ENCODE measurements at places on chromosomes 6 and 20. TPM values are rescaled to one million over a fixed set of nuclear protein-coding genes. Genes with fewer than 3 reads are reported as not detected.

TMEM170B gene
- total RNA-seq: 4.3 TPM

CASS4 gene
- total RNA-seq: not detected

PKIB gene
- total RNA-seq: 73.3 TPM

GRCh38 chr6:15299430-15300131 lies 53.7 kb downstream of the JARID2 start:
- peaks cover 22% of the 10 kb centered on the region for H3K4me1 ChIP-seq
- no peaks in the 10 kb centered on the region for H3K27me3 ChIP-seq
- no peaks in the 10 kb centered on the region for H3K36me3 ChIP-seq
- H3K4me3 ChIP-seq: no peak overlapping the region

GRCh38 chr6:42978487-42978838 lies 518 bp downstream of the PEX6 start:
- no peak for DNase-seq
- no peaks in the 10 kb centered on the region for H3K36me3 ChIP-seq
- H3K27me3 ChIP-seq: no peaks in the 10 kb centered on the region

DNA sequence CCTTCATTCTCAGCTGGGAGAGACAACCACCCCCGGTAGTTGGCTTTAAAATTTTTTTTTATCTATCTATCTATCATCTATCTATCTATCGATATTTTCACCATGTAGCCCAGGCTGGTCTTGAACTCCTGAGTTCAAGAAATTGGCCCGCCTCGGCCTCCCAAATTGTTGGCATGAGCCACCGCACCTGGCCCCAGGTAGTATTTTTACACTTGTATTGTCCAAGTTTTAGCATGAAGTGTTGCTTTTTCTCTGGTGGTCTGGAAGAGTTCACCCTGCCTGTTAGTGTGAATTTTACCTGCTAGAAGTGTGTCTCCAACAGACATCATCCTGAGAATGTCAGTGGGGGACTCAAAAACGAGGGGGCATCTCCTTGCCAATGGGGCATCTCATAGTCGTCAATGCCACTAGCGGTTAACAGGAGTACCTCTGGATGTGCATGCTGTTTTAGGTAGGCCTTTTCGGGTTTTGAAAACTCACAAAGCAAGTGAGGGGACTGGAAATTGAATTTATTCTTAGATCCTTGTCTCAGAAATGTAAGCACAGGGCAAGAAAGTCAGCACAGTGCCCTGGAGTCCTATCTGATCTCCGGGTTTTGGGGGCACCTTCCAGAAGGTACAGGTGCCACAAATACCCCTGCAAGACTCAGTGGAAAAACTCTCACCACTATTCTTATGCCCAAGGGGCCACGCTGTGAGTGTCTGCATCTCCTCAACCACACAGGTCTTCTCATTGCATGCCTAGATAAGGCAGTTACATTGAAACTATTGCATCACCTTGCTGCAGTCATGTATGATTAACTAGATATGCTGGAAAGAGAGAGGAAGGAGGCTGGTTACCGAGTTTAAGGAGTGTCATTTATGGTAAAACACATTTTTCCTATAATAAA lies 37.1 kb downstream of the TNFAIP3 start:
- no peaks in the 10 kb centered on the region for H3K27me3 ChIP-seq
- H3K4me1 ChIP-seq: no peaks in the 10 kb centered on the region
- H3K36me3 ChIP-seq: no peaks in the 10 kb centered on the region
- DNase-seq: no peak
- no peak overlapping the region for H3K27ac ChIP-seq

GRCh38 chr20:50417023-50417329 lies 93.2 kb upstream of the PTPN1 start:
- no peak for DNase-seq
- H3K27ac ChIP-seq: no peak overlapping the region
- H3K36me3 ChIP-seq: no peaks in the 10 kb centered on the region
- no peaks in the 10 kb centered on the region for H3K27me3 ChIP-seq
- no peak overlapping the region for H3K4me3 ChIP-seq

- no peaks in the 10 kb centered on the region for H3K36me3 ChIP-seq
- no peaks in the 10 kb centered on the region for H3K27me3 ChIP-seq
- peaks cover 6% of the 10 kb centered on the region for H3K4me1 ChIP-seq
- no peak overlapping the region for H3K27ac ChIP-seq
- H3K4me3 ChIP-seq: no peak overlapping the region
These were observed 114.8 kb downstream of the LRFN2 start for GRCh38 chr6:40472353-40472752.

DNA sequence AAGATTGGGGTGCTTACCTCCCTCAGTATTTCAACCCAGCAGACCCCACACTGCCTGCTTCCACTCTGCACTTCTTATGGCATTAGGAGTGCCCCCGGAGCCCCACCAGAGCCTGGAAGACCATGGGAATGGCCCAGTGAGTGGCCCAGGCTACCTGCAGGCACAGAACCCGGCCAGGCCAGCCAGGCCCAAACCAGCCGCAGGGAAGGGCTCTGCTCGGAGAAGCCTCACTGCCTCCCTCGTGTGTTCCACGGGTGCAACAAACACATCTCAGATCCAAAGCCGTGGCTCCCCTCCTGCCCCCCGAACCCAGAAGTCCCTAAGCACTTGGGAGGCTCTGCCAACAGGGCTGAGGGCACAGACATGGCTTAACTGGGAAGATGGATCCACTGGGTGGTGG lies 283.9 kb downstream of the CDH4 start:
- H3K4me1 ChIP-seq: no peaks in the 10 kb centered on the region
- H3K27me3 ChIP-seq: no peaks in the 10 kb centered on the region
- no peak for DNase-seq
- no peak overlapping the region for H3K27ac ChIP-seq

GRCh38 chr20:48015141-48015910 lies 230.0 kb upstream of the SULF2 start:
- no peaks in the 10 kb centered on the region for H3K36me3 ChIP-seq
- no peak overlapping the region for H3K4me3 ChIP-seq
- no peaks in the 10 kb centered on the region for H3K4me1 ChIP-seq
- no peak overlapping the region for H3K27ac ChIP-seq
- DNase-seq: no peak
- no peaks in the 10 kb centered on the region for H3K27me3 ChIP-seq

- H3K4me3 ChIP-seq: no peak overlapping the region
- no peaks in the 10 kb centered on the region for H3K27me3 ChIP-seq
These were observed 163.6 kb upstream of the PREP start for GRCh38 chr6:105566503-105566902.

DNA sequence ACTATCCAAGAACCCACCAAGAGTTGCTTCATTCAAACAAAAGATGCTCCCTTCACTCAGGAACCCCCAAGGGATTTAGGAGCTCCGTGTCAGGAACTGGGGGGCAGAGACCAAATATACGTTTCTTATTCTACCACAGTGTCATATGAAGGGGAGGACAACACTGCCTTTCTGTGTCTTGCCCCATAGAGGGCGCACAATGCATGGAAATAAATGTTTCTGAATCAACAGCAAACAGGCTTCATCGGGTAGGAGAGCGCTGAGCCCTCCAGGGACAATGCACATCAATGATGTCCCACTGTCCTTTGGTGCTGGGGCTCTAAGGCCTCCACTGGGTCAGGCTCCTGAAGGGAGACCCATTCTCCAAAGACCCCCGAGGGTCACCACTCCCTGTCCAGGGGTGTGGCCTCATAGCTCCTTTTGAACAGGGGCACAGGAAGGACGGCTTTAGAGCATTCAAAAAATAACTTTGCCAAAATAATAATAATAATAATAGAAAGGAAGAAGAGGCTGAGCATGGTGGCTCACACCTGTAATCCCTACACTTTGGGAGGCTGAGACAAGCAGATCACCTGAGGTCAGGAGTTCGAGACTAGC lies 31.1 kb downstream of the PLG start:
- no peak overlapping the region for H3K4me3 ChIP-seq
- no peaks in the 10 kb centered on the region for H3K4me1 ChIP-seq
- peak; percentile 48 for DNase-seq
- H3K36me3 ChIP-seq: no peaks in the 10 kb centered on the region
- H3K27me3 ChIP-seq: no peaks in the 10 kb centered on the region
- no peak overlapping the region for H3K27ac ChIP-seq

DNA sequence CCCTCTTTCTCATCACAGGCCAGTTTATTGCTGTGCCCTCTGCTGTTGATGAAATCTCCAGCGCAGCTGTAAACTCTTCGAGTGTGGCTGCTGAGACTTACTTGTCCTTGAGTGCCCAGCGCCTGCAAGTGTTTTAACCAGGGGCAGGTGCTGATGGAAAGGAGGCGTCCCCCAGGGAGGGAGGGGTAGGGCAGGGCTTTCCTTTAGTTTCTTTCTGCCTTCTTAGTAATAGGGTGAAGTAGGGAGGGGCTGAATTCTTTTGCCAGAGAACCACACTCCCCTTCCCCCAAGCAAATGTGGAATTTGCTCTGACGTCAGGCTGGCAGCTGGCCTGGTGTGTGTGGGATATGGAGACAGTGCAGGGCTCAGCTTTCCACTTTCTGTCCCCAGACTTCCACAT lies 61.2 kb downstream of the IGF2R start:
- peak; percentile 25 for DNase-seq
- no peak overlapping the region for H3K4me3 ChIP-seq
- peaks cover 63% of the 10 kb centered on the region for H3K36me3 ChIP-seq
- no peak overlapping the region for H3K27ac ChIP-seq
- H3K27me3 ChIP-seq: no peaks in the 10 kb centered on the region

GRCh38 chr6:52877786-52878185 lies 31.7 kb downstream of the GSTA3 start:
- H3K4me1 ChIP-seq: peaks cover 6% of the 10 kb centered on the region
- DNase-seq: no peak
- no peak overlapping the region for H3K4me3 ChIP-seq
- H3K36me3 ChIP-seq: no peaks in the 10 kb centered on the region

- no peak overlapping the region for H3K27ac ChIP-seq
- no peaks in the 10 kb centered on the region for H3K4me1 ChIP-seq
- no peak overlapping the region for H3K4me3 ChIP-seq
- no peaks in the 10 kb centered on the region for H3K36me3 ChIP-seq
- H3K27me3 ChIP-seq: no peaks in the 10 kb centered on the region
These were observed 260.5 kb upstream of the JARID2 start for GRCh38 chr6:14985366-14985765.

DNA sequence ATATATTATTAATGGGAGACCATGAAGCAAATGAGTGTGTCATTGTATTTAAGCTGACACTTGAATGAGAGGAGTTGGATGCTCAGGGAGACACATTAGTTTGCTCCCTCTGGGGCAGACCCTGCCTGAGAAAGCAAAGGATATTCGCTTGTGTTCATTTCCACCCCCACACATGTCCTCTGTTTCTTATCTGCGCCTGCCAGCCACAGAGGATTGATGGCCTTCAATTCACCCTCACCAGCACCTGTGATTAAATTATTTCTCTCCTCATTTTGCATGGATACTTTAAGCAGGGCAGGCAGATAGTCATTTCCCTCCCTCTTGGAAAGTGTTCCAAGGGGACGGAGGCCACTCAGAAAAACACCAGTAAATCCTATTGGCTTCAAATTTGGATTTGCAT lies 185.2 kb upstream of the GMDS start:
- no peaks in the 10 kb centered on the region for H3K27me3 ChIP-seq
- DNase-seq: no peak
- H3K27ac ChIP-seq: no peak overlapping the region
- 0 out of 2 replicates have a peak, but pooled peaks cover 2% of the 10 kb centered on the region for H3K4me1 ChIP-seq

DNA sequence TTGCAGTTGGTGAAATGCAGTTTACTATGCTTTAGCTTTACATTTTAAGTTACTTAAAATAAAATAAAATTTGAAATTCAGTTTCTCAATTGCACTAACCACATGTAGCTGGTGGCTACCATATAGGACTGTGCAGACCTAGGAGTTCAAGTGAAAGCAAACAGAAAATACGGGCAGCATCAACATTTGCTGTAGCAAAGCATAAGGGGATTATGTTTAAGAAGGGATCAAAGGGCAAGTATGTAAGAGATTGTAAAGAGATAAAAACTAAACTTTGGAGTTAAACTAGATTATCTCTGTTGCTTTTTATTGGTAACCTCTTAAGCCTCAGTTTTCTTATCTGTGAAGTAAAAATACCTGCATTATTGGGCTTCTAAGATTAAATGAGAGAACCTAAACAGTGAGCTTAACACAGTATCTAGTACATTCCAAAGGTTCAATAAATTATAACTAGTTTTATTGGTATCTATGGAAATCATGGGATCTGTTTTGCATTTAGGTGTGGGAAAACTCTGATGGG lies 81.2 kb downstream of the SPTLC3 start:
- no peak overlapping the region for H3K4me3 ChIP-seq
- no peaks in the 10 kb centered on the region for H3K27me3 ChIP-seq
- no peak overlapping the region for H3K27ac ChIP-seq
- DNase-seq: no peak

DNA sequence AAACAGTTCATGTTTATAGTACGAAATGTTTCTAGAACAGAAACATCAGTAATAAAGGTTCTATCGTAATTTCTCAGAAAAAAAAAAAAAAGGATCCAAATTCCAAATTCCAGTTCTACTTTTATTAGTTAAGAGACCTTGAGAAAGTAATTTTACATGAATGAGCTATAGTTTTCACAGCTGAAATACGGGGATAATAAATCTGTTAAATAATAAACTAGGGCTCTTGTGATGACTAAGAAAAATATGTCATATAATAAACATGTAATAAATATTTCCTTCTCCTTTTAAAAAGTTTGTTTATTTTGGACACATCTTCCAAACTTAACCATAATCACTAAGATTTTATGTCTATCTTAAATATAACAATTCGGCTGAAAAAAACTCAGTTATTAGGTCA lies 17.8 kb downstream of the RARS2 start:
- no peaks in the 10 kb centered on the region for H3K4me1 ChIP-seq
- no peak for DNase-seq
- no peak overlapping the region for H3K4me3 ChIP-seq

GRCh38 chr6:15504040-15504495 lies 158.8 kb downstream of the DTNBP1 start:
- peaks cover 2% of the 10 kb centered on the region for H3K4me1 ChIP-seq
- DNase-seq: no peak
- no peaks in the 10 kb centered on the region for H3K27me3 ChIP-seq
- H3K27ac ChIP-seq: no peak overlapping the region
- peaks cover 87% of the 10 kb centered on the region for H3K36me3 ChIP-seq

DNA sequence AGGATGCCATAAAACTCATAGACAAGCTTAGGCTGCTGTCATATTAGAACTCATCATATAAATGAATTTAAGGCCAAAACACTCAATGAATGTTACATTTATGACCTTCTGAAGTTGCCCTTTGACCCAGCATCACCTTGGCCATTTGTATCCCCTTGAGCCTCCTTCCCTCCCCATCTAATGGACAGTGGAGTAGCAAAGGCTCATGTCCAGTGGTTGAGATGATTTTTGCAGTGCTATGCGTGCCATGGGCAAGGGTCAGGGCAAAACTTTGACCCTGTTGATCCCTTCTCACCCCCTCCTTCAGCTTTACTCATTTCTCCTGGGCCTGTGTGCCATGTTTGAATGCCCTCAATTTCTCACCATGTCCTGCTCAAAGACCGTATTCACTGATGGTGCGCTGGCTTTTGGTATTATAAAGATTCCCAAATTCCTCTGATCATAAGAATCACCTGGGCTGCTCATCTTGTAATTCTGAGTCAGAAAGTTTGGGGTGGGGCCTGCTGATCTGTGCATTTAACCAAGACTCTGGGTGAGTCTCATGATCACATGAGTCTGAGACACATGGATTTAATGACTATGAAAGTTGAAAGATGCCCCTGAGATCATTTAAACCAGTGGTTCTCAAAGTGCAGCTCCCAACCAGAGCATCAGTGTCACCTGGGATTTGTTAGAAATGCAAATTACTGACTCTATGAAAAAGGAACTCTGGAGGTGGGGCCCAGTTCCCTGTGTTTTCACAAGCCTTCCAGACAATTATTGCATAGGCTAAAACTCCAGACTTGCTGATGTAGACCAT lies 57.5 kb upstream of the IL20RA start:
- no peaks in the 10 kb centered on the region for H3K36me3 ChIP-seq
- H3K4me3 ChIP-seq: no peak overlapping the region
- no peaks in the 10 kb centered on the region for H3K4me1 ChIP-seq
- no peak for DNase-seq
- H3K27ac ChIP-seq: no peak overlapping the region
